ENCODE measurements at places on chromosomes 2 and 18.
A peak's percentile ranks its signal among the peaks of the same experiment; 100 is the strongest.

- H3K4me3 ChIP-seq, result no peak overlapping the region
- H3K36me3 ChIP-seq, result no peaks in the 10 kb centered on the region
- H3K27me3 ChIP-seq, result no peaks in the 10 kb centered on the region
- H3K27ac ChIP-seq, result no peak overlapping the region
- no peak for DNase-seq
These were observed 199.8 kb downstream of the PLCL1 start for GRCh38 chr2:198004173-198004572.

DNA sequence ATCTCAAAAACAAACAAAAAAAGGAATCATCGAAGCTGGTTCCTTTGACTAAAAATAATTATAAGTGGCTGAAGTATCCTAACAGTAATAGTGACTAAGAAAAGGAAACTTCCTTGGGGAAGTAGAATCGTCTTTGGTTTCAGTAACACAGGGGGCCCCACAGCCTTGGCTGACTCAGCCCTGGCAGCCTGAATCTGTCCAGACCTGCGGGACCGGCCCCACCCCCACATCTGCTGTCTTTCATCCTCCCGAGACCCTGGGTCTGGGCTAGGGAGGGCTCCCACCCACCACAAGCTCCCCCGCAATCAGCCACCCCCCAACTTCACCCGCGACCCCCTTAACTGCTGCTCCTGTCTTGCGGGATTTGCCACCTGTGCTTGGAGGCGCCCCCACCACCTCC is 1452.6 kb upstream of the ACVR2A start:
- no peak for DNase-seq
- no peaks in the 10 kb centered on the region for H3K36me3 ChIP-seq
- H3K27me3 ChIP-seq, result no peaks in the 10 kb centered on the region
- H3K27ac ChIP-seq, result no peak overlapping the region
- no peaks in the 10 kb centered on the region for H3K4me1 ChIP-seq
- no peak overlapping the region for H3K4me3 ChIP-seq

DNA sequence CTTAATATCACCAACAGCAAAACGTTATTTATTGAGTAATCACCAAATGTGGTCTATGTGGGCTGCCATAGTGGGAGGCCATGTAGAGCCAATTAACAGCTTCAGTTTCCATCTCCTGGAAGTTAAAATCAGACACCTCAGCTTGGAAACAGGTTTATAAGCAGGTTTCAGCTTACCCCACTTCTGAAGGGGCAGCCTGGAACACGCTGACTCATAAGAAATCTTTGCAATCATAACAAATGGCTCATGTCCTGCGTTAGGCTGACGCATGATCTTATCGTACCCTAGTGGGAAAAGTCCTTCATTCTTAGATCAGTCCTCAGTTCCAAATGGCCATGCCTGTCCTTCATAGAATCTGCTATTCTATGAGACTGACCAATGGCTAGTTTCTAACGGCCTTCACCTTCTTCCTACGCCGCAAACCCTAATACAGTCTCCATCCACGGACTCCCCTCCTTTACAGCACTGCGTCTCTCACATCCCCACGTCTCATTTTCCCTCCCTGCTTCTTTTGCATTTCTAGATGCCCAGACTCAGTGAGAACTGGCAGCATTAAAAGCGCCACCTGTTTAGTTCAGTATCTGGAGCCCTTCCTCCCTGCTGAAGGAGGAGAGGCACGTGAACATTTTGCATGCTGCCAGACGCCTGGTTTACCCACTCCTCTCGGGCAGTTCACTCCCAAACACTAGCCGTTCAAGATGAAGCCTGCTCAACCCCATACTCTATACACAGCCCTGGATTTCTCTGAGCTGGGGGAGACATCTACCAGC is 24.2 kb upstream of the BZW1 start:
- no peaks in the 10 kb centered on the region for H3K36me3 ChIP-seq
- no peak overlapping the region for H3K4me3 ChIP-seq

DNA sequence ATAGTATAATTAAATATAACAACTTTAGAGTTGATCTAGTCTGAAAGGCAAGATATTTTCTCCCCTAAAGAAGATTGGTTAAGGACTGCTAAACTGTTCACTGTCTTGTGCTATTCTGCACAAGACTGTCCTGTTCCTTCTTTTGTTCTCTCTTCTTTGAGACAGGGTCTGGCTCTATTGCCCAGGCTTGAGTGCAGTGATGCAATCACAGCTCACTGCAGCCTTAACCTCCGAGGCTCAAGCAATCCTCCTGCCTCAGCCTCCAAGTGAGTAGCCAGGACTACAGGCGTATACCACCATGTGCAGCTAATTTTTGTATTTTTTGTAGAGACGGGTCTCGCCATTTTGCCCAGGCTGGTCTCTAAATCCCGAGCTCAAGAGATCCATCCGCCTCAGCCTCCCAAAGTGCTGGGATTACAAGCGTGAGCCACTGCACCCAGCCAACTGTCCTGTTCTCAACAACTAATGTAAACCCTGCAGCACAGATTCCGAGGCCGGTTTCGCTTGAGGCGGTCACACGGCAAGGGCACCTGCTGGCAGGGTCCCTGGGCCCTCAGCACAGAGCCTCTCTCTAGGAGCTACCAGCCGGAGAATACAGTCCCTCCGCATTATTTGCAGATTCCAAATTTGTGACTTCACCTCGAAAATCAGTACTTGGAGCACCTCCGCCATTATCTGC is 16.4 kb downstream of the PXDN start:
- peaks cover 50% of the 10 kb centered on the region for H3K4me1 ChIP-seq
- no peak for DNase-seq
- H3K27me3 ChIP-seq, result no peaks in the 10 kb centered on the region
- H3K4me3 ChIP-seq, result peak overlapping the region; percentile 5
- H3K27ac ChIP-seq, result peak overlapping the region; percentile 91
- H3K36me3 ChIP-seq, result no peaks in the 10 kb centered on the region

DNA sequence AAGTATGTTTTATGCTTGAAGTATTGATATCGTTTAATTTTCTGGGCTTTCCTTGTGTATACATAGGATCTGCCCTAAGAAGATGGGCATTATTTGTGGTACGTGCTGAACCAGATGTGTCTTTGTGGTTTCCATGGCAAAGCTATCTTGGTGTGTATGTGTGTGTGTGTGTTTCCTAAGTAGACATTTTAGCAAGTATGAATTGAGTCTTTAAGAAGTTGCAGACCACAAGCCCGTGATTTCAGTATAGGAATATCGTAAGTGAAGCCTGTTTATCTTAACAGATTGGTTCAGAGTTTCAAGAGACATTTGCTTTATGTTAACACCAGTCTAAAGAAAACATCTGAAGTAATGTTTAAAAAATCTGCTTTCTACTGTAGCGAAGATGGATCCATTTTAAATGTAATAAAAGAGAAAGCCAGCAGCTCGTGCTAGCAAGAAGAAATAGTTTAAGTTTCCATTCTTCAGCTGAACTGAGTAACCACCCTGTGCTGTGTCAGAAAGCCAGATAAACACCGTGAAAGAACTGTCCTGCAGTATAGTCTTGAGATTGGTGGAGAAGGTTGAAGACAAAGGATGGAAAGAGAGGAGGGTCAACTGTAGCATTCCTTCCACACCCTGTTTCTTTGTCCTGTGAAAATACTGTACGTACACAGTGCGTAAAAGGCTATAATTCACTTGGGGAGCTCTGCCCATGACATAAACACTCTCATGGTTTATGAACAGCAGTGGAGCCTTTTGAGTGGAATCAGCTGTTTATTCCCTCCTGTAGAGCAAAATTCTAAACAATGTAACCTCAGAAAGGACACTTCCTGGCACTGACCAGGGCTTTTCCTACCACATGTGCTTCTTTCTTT is 91.9 kb upstream of the FOSL2 start:
- no peak overlapping the region for H3K4me3 ChIP-seq
- H3K4me1 ChIP-seq, result no peaks in the 10 kb centered on the region
- no peak overlapping the region for H3K27ac ChIP-seq
- no peaks in the 10 kb centered on the region for H3K27me3 ChIP-seq
- no peak for DNase-seq

DNA sequence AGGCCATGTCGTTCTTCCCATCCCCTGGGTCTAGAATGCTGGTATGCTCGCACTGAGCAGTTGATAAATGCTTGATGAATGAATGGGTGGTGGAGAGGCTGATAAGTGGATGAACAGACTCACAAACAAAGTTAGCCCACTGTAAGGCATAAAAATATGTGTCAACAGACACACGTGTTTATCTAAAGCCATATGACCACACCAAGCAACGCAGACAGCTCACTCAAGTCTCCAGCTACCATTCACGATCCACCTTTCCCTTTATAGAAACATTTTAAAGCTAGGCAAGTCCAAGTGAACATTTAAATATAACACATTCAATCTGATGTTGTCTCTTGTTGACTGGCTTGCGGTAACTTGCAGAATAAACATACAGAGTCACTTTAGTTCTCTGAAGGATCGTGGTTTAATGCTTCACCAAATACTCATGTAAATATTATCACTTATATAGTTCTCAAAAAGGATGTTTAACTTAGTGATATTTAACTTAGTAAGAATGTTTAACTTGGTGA is 105.5 kb downstream of the NOL10 start:
- H3K27me3 ChIP-seq, result no peaks in the 10 kb centered on the region
- H3K36me3 ChIP-seq, result peaks cover 10% of the 10 kb centered on the region
- no peak overlapping the region for H3K4me3 ChIP-seq

DNA sequence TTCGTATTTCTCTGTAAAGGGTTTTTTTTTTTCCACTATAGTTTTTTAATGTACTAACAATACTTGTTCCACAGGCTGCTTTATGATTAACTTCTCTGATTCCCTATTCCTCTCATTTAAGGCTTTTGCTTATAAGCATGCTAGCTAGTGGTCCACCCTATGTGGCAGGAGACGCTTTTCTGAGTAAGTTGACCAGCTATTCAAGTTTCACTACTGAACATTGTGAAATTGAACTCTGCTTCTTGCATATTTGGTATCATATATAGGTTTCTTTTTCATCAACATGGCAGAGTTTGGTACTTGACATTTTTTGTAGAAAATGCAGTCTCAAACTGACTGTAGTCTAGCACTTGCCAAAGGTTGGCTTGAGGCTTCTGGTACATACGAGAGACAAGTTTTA is 74.2 kb downstream of the OTX1 start:
- no peaks in the 10 kb centered on the region for H3K4me1 ChIP-seq
- DNase-seq, result no peak
- H3K36me3 ChIP-seq, result no peaks in the 10 kb centered on the region
- H3K4me3 ChIP-seq, result no peak overlapping the region

DNA sequence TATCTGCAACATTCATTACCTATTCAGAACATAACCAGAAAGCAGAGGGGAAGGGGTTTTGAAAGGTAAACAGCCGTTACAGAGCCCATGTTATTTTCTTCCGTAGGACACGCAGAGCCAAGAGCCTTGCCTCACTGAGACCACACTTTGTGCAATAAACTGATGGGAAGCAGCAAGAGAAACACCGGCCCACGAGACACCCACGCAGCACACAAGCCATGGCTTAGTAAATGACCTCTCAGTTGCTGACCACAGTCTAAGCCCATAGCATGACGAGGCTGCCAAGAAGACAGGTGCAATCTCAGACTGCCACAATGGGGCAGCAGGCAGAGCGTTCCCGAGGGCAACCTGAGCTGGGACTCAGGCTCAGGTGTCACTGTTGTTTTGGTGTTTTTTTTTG is 59.6 kb downstream of the CABYR start:
- H3K4me3 ChIP-seq, result no peak overlapping the region

- DNase-seq, result no peak
- no peak overlapping the region for H3K4me3 ChIP-seq
- H3K4me1 ChIP-seq, result no peaks in the 10 kb centered on the region
- H3K36me3 ChIP-seq, result no peaks in the 10 kb centered on the region
- H3K27me3 ChIP-seq, result no peaks in the 10 kb centered on the region
- H3K27ac ChIP-seq, result no peak overlapping the region
These were observed 747.9 kb downstream of the SOCS6 start for GRCh38 chr18:71036783-71037182.

GRCh38 chr2:136013955-136014354 is 28.5 kb upstream of the DARS1 start:
- no peaks in the 10 kb centered on the region for H3K27me3 ChIP-seq
- H3K27ac ChIP-seq, result no peak overlapping the region
- no peak overlapping the region for H3K4me3 ChIP-seq
- no peak for DNase-seq
- no peaks in the 10 kb centered on the region for H3K36me3 ChIP-seq
- H3K4me1 ChIP-seq, result peaks cover 12% of the 10 kb centered on the region

- no peak overlapping the region for H3K4me3 ChIP-seq
- peaks cover 12% of the 10 kb centered on the region for H3K4me1 ChIP-seq
- no peak overlapping the region for H3K27ac ChIP-seq
These were observed 110.1 kb downstream of the ZNF385B start for GRCh38 chr2:179751163-179751809.

DNA sequence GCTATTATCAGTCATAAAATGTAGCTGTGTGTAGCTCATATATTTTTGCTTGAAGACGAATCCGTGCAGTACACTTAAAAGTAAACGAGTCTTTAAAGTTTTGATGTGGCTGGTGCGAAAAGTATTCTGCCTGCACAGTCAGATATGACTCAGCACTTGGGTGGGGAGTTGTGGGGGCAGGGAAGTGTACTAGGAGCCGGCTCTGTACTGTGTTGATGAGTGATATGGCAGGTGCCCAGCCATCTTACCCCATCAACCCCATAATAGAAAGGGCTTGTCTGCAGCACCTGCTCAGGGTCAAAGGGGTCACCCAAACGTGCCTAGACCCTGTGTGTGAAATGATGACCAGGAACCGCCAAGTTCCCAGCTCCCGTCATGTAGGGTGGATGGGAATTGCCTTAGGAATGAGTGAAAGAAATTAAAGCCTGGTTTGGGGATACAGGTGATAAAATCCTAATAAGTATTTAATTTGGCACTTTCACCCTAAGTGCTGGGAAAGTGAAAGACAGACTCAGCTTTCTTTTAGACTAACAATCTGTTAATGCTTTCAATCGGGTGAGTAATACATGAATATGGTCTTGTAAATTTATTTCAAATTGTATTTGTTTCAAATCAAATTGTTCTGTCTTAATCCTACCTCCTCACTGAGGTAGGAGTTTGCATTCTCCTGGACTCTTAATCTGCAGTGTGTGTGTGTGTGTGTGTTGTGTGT is 48.0 kb downstream of the BCL2L11 start:
- no peak overlapping the region for H3K27ac ChIP-seq
- H3K4me3 ChIP-seq, result no peak overlapping the region

- peak overlapping the region; percentile 91 for H3K4me3 ChIP-seq
- peak overlapping the region; percentile 97 for H3K27ac ChIP-seq
- H3K27me3 ChIP-seq, result no peaks in the 10 kb centered on the region
- H3K36me3 ChIP-seq, result peaks cover 3% of the 10 kb centered on the region
- H3K4me1 ChIP-seq, result peaks cover 56% of the 10 kb centered on the region
These were observed 582 bp downstream of the RIOK3 start for GRCh38 chr18:23453680-23454058.

- H3K4me1 ChIP-seq, result peaks cover 10% of the 10 kb centered on the region
- H3K27ac ChIP-seq, result no peak overlapping the region
- no peaks in the 10 kb centered on the region for H3K36me3 ChIP-seq
- no peaks in the 10 kb centered on the region for H3K27me3 ChIP-seq
These were observed 250.7 kb downstream of the KLHL29 start for GRCh38 chr2:23635442-23636340.

- no peak for DNase-seq
- H3K4me1 ChIP-seq, result no peaks in the 10 kb centered on the region
- H3K4me3 ChIP-seq, result no peak overlapping the region
- H3K27ac ChIP-seq, result no peak overlapping the region
- no peaks in the 10 kb centered on the region for H3K36me3 ChIP-seq
These were observed 935.7 kb downstream of the LRP1B start for GRCh38 chr2:141195087-141195486.

GRCh38 chr2:239625156-239625845 is 224.5 kb upstream of the HDAC4 start:
- no peaks in the 10 kb centered on the region for H3K27me3 ChIP-seq
- H3K4me1 ChIP-seq, result no peaks in the 10 kb centered on the region
- H3K4me3 ChIP-seq, result no peak overlapping the region
- DNase-seq, result no peak
- no peak overlapping the region for H3K27ac ChIP-seq

Data from upper lobe of left lung (tissue), 6 donors.